ENCODE measurements at places on chromosomes 11 and 22. TPM values are rescaled to one million over a fixed set of nuclear protein-coding genes. Genes with fewer than 3 reads are reported as not detected.

The TH gene
- total RNA-seq = not detected

The FOSL1 gene
- 125 TPM for total RNA-seq

The PLEKHB1 gene
- not detected for total RNA-seq

The APLNR gene
- not detected for total RNA-seq

The CENPM gene
- total RNA-seq = 41.1 TPM

The ADM2 gene
- 0.87 TPM for total RNA-seq

The KCNE3 gene
- 0.27 TPM for total RNA-seq

The CHST1 gene
- total RNA-seq = 3.9 TPM

The JAML gene
- total RNA-seq = not detected

The PKP3 gene
- 1.6 TPM for total RNA-seq

The AIFM3 gene
- 0.07 TPM for total RNA-seq

The SYTL2 gene
- total RNA-seq = 2.0 TPM

The HOATZ gene
- total RNA-seq = not detected

The CREB3L1 gene
- 0.33 TPM for total RNA-seq

The C11orf97 gene
- total RNA-seq = not detected

The HSPB2 gene
- total RNA-seq = not detected

The CLCF1 gene
- 6.8 TPM for total RNA-seq

The PATE2 gene
- not detected for total RNA-seq

The PPFIBP2 gene
- 0.33 TPM for total RNA-seq

The MRGPRF gene
- 0.07 TPM for total RNA-seq

The SMC1B gene
- total RNA-seq = not detected

The APOBEC3C gene
- total RNA-seq = 8.4 TPM

The BDNF gene
- total RNA-seq = 1.1 TPM

The CALCA gene
- total RNA-seq = not detected

The TMEM25 gene
- total RNA-seq = 9.9 TPM

The TESMIN gene
- 5.3 TPM for total RNA-seq

The SLC17A6 gene
- not detected for total RNA-seq

The MS4A14 gene
- total RNA-seq = not detected

The CHEK2 gene
- 17.7 TPM for total RNA-seq

The LRRC4C gene
- total RNA-seq = not detected

The CBX6 gene
- total RNA-seq = 39.9 TPM

The UBQLN3 gene
- not detected for total RNA-seq

The OR8G5 gene
- not detected for total RNA-seq

The LMNTD2 gene
- 0.05 TPM for total RNA-seq

The FGF19 gene
- not detected for total RNA-seq

The FXYD6 gene
- 0.30 TPM for total RNA-seq
